ENCODE measurements at places on chromosomes 11 and 22.

- DNase-seq, result no peak
Observed at GRCh38 chr11:74540270-74540669, 46.7 kb upstream of the LIPT2 start.

- DNase-seq, result no peak
Observed at GRCh38 chr11:114928260-114928870, 250.0 kb downstream of the NXPE2 start.

DNA sequence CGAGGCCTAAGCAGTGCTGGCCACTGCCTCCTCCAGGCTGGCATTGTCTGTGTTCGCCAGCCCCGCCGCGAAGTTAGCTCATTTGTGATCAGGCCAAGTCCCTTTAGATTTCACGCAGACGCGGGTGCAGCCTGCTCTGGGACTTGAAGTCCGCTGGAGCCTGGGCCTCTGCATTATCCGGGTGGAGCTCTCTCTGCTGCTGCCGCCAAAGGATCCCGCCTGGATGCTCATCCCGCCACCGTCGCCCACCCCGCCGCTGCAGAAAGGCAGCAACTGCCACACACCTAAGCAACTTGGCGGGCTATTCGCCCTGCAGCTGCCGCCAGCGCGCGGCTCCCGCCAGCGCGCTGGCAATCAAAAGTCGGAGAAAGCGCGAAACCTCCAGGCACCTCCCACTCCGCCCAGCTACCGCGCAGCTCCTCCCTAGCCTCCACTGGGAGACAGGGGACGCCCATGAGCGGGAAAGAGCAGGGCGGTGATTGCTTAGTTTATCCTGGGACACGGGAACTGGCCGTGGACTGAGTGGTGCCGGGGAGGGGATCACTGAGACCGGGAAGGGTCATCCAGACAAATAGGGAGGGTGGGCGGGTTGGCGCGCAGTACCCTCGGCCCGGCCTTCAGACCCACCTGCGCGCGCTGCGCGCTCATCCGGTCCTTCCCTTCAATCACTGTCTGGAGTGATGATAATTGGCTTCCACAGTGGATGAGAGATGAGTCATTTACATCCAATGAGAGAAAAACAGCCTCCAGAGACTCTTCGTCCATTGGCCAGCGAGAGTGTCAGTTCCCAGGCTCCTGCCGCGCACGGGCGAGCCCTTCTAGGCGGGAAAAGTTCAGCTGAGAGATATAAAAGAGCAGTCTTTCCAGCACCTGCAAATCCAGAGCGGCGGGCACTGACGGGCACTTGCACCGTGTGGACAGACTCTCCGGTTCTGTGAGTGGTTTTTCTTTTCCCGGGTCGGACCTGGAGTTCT, at the start of gene FAM111B:
TSS of gene FAM111B (plus strand) at position 875 of the 974 bp plus-strand sequence. CDS start 2,389 bp downstream, outside the sequence.
- DNase-seq, result peak; percentile 77

GRCh38 chr11:74630043-74630442, 37.7 kb downstream of the POLD3 start:
- DNase-seq, result no peak

DNA sequence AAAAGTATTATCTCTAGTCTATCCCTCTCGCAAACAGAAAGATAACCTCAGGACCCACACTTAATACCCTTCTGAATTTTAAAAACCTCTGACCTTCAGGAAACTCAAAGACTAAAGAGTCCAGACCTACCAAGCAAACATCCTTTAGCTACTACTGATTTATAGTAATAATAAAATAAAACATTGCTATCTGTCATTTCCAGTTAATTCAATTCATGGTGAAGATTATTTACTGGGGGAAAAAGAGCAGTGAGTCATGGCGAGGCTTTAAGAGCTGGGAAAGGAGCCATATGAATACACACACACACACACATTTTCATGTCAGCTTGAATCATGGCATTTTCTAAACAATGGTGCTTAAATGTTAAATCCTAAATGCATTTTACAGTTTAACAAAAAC, 87.1 kb downstream of the FAM76B start:
- no peak for DNase-seq

DNA sequence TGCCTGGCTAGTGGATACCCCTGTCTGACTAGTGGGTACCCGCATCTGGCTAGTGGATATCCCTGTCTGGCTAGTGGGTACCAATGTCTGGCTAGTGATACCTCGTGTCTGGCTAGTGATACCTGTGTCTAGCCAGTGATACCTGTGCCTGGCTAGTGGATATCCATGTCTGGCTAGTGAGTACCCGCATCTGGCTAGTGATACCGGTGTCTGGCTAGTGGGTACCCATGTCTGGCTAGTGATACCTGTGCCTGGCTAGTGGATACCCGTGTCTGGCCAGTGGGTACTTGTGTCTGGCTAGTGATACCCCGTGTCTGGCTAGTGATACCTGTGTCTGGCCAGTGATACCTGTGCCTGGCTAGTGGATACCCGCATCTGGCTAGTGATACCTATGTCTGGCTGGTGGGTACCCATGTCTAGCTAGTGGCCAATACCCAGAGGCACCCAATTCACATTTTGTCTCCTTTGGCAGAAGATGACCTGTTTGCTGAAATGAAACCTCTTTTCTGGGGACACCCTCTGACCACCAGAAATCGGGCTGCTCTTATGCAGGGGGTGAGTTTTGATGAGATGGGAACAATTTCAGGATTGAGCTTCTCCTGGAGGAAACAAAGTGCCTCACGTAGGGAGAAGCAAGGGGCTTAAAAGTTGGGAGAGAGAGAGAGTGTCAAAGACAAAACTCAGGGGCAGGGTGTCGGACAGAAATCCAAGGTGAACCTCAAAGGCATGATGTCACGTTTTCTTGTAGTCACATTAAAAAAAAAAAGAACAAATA, 63.4 kb downstream of the SMIM38 start:
- no peak for DNase-seq

GRCh38 chr22:26314171-26314570, 114.9 kb upstream of the ASPHD2 start:
- DNase-seq, result no peak

GRCh38 chr22:27489178-27489675, 312.3 kb downstream of the MN1 start:
- DNase-seq, result no peak

- no peak for DNase-seq
Observed at GRCh38 chr22:47780281-47780875, 1017.9 kb downstream of the TBC1D22A start.

GRCh38 chr11:131938351-131938751, 567.9 kb downstream of the NTM start:
- no peak for DNase-seq

DNA sequence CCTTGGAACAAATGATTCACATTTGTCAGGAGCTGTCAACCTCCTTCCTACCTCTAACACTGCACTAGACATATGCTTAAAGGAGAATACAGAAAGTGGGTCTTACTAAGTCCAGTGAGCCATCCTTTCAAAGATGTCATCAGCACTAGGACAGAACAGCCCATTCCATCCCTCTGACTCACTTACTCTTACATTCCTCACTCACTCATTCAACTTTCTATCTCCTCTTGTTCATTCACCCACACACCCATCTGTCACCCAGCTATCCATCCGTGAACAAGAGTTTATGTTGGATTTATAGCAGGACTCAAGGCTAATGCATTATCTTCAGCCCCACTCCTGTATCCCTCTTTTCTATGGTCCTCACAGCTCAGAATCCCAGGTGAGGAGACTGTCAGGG, 9.1 kb downstream of the INSC start:
- no peak for DNase-seq

DNA sequence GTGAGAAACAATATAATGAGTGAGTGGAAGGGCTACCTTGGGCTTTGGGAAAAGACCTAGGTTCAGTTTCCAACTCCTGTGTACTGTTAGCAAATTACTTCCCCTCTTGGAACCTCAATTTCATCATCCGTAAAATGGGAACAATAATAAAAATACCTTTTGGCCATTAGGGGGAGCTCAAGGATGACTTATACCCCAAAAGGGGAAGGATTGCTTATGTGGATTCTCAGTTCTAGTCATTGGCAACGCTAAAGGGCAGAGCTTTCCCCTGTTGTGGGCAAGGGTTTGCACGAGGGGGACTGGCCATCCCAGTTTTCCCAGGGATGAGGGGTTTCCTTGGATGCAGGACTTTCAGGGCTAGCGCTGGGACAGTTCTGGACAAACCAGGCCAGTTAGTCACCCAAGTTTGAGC, 3.1 kb upstream of the COMMD9 start:
- DNase-seq, result peak; percentile 72
